T-cell (primary cell): ENCODE measurements at places on chromosomes 4 and X.

GRCh38 chr4:147378780-147379179 is 102.1 kb upstream of the EDNRA start:
- no peak for DNase-seq

DNA sequence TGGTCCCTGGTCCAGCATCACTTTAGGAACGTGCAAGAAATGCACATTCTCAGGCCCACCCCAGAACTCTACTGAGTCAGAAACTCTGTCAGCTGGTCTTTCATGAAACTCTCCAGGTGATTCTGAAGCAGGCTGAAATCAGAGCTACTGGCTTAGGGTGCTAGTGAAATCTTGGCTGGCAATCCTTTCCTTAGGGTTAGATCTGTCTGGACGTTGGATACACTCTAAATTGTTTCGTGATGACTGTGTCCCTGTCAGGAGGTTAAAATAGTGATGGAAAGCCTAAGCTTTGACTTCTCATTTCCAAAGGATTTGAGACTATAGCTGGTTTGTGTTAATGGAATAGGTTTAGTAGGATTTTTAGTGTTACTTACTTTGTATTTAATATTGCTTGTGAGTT is 99.1 kb downstream of the ARHGAP10 start:
- DNase-seq, result no peak

DNA sequence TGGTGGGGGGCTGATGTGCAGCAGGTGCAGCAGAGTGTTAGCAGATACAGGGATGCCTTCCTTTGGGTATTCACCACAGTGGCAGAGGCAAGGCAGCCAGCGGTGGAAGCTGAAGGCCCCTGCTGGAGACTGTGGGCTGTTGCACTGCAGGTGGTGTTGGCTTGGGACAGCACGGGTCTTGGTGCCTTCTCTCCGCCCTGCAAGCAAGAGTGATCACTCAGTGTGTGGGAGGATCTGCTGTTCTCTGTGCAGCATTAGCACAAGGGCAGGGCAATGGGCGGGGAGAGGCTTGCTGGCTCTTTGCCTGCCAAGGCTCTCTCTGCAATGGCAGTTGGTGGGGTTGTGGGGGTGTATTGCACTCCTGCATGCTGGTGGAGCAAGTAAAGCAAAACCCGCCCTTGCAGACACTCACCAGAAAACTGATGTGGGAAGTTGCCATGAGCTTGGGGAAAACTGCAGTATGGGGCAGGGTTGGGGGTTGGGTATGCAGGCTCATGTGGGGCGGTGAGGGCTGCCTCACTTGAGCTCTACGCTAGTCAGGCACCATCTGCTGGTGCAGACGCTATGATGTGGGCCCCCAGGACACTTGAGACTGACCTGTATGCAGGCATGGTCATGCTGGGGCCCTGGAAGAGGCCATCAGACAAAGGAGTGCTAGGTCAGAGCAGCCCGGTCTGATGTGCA is 820.8 kb upstream of the GRIA3 start:
- no peak for DNase-seq

DNA sequence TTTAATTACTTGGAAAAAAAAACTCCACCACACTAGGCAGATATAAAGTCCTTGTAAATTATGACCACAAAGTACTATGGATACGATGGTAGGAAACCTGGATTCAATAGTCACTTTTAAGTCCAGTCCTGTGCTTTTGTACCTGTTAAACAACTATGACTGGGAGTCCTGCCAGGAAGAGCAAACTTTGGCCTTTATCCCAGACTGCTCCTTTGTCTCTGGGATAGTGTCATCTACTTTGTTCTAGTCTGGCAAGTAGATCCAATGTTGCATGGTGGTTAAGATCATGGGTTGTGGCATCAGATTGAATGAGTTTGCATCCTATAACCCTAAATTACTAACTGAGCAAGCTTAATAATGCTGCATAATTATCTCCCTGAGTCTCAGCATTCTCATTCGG is 175.3 kb upstream of the FGF13 start:
- no peak for DNase-seq

DNA sequence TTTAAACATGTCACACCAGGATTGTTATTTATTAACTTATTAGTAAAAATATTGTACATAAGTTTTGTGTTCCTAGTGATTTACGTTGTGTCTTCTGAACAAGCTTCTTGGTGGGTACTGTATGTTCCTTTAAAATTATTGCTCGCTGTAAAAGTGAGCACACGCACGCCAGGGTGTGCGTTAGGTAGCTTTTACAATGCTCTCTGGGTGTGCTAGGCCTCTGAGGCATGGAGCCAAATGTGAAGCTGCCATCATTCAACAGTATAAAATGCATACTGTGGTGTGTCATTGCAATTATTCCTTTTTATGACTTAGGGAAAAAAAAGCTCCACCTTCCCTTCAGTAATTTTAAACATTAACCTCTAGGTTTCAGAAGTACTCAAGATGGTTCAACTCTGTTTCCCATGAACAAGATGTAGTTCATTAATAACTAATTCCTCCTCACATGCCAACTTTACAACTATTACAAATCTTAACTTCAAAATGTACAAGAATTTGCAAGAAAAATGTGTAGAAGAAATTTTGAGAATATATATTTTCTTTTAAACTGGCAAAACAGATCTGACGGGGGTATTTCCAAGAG is 42.4 kb downstream of the ATOH1 start:
- DNase-seq, result no peak

DNA sequence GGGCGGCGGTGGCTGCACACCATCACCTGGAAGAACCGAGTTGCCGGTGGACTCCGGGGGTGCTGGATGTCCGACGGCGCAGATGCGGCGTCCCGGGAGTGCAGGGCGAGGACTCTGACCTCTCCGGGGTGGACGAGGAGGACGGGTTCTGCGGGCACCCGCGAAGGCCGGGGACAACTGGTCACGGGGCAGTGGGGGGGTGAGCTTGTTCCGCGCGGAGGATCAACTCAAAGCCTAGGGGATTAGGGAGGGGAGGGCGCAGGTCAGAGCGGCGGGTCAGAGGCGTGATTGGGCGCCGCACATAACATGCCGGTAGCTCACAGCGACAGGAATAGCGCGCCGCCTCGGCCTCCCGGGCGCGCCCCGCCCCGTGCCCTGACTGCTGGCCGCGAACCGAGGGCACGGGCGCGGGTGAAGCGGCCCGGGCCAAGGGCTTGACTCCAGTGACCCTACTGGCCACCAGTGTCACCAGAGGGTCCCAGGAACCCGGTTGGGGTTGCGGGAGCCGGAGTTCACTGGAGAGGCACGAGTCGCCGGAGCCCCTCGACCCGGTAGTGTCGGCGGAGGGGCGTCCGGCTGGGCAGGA is at the start of gene KLHL34:
TSS of gene KLHL34 (minus strand) at position 179 of the 586 bp plus-strand sequence. CDS start 542 bp downstream, outside the sequence.
- no peak for DNase-seq

GRCh38 chr4:56026596-56026995 is 77.9 kb downstream of the CEP135 start:
- DNase-seq, result no peak

GRCh38 chrX:130772776-130773143 is 130.2 kb downstream of the ENOX2 start:
- DNase-seq, result no peak

GRCh38 chr4:8643986-8644385 is 51.4 kb downstream of the CPZ start:
- no peak for DNase-seq

- no peak for DNase-seq
These were observed at the start of gene WDFY3 for GRCh38 chr4:84966382-84967242. WDFY3 (minus strand) TSS chr4:84966690; CDS start chr4:84860591, 106,099 bp downstream.

- no peak for DNase-seq
These were observed 44.3 kb downstream of the CNGA1 start for GRCh38 chr4:47972181-47972580.

GRCh38 chr4:18803781-18804180 is 782.2 kb upstream of the LCORL start:
- DNase-seq, result no peak

DNA sequence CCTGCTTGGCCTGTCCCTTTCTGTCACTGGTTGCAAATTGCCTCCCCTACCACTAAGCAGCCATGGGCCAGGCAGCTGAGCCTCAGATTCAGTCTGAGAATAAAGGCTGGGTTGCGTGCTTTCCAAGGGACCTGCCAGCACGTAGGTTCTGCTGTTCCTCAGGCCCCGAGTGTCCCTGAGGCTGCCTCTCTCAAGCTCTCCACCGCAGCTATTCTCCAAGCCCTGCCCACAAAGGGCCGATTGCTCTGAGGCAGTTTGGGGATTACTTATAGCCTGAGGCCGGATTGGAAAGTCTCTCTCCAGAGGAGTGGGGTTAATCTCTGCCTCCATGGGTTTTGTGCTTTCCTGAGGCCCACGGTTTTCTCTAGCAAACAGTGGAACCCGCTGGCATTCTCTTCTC is 590.7 kb downstream of the BCOR start:
- no peak for DNase-seq

DNA sequence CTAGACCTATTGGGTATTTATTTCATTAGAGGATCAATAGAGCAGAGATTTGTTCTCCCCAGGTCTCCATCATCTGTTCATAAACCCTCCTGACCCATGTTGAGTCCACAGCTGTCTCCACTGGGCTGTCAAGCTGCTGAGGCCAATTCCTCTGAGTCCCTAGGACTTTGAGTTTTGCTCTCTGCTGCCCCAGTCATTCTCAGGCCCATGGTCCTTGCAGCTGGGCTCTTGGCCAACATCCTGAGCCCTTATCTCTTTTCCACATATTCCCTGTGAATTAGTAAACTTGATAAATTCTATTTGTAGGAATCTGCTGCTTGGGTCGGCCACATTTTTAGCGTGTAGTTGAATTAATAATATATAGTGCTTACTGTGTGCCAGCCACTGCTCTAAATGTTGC is 41.9 kb downstream of the FHL1 start:
- DNase-seq, result no peak

DNA sequence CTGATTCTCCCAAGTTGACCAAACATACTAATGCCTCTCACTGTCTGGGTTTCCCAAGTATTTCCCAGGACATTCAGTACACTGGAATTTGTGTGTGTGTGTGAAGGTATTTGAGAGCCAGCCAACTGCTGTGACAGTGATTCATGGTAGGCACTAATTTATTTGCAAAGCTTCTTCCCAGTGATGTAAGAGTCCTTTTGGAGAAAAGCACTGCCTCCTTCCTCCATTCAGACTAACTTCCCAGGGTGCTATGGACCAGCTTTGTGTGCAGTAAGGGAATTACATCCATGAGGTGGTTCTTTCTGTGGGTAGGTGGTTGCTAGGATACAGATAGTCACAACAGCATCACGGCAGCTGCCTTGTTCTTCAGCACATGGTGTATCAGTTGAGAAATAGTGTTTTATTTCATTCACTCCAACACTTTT is 8.7 kb downstream of the EGF start:
- no peak for DNase-seq

DNA sequence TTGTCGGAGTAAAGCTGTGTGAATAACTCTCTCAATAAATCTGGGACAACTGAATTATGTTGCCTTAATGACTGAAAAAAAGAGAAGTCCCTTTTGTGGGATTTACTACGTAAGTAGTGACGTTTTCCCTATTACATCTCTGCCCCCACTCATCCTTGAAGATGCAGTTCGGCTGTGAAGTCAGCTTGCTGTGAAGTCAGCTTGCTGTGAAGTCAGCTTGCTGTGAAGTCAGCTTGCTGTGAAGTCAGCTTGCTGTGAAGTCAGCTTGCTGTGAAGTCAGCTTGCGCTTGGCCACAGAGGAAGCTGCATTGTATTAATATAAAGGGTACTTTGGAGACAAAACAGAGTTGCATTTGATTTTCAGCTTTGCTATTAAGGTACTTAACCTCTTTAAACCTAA is 8.0 kb upstream of the VAMP7 start:
- no peak for DNase-seq
